Nucleus accumbens (tissue), 56 donors: ENCODE measurements at places on chromosomes 2 and 18.

GRCh38 chr2:51720826-51721225 is 688.9 kb upstream of the NRXN1 start:
- DNase-seq = no peak

GRCh38 chr2:222490131-222490530 is 65.8 kb downstream of the SGPP2 start:
- no peak for DNase-seq

- DNase-seq = no peak
Observed at GRCh38 chr18:70397259-70397925, 108.5 kb downstream of the SOCS6 start.

DNA sequence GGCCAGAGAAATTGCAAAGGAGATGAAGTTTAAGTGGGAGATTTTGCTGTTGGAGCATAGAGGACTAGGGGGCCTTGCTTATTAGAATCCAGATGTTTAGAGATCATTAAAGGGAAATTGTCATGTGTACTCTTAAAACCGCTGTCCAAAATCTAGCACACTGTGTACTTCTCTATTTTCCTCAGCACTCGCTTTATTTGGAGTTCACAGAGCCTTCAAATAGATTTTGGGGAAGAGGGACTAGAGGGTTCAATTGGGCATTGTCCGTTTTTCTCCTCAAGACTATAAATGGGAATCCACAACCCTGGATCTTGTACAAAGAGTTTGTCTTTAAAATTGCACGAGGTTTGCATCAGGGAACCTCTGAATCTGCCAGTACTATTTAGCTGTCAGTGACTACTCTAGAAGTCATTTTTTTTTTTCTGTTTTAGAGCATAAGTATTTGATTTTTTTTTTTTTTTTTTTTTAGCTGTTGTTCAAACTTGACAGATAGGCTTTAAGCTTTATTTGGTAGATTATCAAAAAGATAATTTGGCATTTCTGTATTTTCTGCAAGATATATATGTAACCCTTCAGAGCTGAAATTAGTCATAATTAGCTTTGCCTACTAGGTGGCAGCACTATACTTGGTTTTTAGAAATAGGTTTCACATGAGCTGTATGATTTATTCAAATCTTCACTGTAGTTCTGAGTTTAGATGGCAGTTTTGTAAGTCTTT is 14.2 kb downstream of the PMS1 start:
- no peak for DNase-seq

DNA sequence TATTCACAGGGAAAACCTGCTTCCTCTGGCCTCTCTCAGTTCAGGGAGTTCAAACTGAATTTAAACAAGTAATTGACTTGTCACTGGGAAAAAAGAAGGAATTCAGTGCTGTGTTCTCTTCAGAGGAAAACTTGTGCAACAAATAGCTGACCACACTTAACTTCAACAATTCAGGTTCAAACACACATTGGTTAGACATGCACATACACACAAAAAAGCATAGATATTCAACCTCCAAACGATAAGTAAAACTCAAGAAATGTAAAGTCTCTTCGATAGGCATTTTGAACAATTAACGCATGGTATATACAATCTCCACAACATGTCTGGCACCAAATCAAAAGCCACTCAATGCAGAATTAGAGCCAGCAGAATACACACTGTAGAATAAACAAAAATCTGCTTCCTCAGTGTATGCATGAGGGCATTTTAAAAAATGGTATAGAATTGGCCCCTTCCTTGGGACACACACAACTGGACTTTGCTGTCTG is 269.0 kb downstream of the TCF4 start:
- no peak for DNase-seq

DNA sequence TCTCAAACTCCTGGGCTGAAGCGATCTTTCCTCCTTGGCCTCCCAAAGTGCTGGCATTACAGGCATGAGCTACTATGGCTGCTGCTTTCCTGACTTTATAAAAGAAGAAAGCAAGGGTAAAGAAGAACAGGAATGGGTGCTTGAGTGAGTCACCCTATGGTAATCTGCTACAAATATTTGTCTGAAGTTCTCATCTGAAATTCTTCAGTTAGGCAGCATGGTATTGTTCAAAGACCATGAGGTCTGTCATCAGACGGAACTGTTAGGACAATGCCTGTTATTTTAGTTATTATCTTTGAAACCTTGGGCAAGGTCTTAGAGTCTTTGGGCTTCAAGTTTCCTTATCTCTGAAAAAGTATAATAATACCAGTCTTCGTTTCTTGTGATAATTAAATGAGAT is 695.8 kb downstream of the RNF144A start:
- DNase-seq = no peak
